ENCODE measurements at places on chromosomes 7 and 10.

DNA sequence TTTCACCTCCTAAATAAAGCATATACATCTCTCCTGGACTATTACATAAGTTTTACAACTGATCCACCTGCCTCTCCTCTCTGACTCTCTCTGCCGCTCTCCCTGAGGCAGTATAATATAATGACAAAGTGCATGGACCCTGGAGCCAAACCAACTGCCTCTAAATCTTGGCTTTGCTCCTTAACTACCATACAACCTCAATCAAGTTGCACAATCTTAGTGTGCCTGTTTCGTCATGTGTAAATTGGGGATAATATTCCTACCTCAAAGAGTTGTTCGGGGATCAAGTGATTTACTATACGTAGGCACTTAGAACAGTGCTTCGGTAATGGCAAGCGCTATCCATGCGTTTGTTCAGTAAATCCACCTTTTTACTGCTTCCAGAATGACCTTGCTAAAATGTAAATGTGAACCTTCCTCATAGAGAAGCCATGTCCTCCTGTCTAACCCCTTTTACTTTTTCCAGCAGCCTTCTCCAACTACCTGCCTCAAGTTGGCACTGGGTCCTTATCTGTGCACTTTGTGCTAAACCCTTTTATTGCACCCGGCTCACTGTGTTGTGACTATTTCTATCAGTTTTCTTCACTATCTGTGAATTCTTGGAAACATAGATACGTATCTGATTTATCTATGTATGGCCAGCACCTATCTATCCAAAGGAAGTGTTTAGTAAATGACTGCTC is 30.6 kb upstream of the DLD start:
- DNase-seq: no peak

DNA sequence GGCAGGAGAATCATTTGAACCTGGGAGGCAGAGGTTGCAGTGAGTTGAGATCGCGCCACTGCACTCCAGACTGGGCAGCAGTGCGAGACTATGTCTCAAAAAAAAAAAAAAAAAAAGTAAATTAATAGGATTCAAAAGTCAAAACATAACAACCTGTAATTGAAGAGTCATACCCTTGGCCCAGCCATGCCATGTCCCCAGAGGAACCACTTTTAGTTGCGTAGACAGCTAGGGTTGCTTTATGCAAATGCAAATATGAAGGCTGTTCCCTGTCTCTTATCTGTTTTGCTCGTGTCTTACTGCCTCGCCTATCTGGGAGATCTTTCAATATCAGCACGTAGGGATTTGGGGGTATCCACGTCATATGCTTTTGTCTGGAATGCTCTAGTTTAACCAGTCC is 73.1 kb downstream of the PRKAG2 start:
- DNase-seq: no peak

DNA sequence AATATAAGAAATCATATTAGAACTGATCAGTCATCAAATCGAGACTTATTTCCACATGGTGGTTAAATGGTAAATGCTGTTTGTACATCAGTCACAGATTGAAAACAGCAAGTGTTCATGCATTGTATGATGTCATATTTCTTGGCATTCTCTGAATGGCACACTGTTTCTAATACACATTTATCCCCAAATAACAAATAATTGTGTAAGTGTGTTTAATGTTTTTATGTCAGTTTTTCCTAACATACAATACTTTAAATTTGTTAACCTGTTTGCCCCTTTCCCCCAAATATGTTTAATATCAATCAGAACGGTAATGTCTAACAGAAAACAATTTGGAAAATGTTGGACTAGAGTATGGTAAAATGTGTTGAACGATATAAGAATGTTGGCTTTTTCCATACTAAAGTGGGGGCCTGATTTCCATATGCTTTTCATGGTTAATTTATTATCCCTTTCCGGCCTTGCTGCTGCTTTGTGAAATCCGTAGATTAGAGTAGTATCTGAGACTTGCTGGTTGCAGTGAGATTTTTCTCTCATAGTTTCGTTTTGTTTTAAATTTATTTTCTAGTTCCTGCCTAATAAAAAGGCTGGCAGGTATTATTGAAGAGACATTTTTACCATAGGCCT is 23.7 kb downstream of the RAB18 start:
- no peak for DNase-seq

- no peak for DNase-seq
Observed at GRCh38 chr10:10330418-10330817, 687.3 kb upstream of the CELF2 start.

DNA sequence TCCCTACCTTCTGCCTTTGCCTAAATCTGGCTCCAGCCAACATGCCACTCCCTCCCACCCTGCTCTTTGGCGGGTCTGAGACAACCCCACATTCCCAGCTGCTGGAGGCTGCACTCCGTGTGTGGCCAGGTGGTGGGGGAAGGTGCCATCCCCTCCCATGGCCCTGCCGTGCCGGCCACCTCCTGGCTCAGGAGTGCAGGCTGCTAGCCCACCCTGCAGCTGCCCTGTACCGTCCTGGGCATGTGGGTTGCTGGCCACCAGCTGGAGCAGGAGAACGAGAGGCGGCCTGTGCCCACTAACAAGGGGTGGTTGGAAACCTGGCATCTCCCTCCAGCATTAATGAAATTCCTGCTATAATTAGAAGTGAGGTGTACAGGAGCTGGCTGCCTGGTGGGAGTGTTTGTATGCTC is 97.6 kb downstream of the ZMIZ1 start:
- no peak for DNase-seq

DNA sequence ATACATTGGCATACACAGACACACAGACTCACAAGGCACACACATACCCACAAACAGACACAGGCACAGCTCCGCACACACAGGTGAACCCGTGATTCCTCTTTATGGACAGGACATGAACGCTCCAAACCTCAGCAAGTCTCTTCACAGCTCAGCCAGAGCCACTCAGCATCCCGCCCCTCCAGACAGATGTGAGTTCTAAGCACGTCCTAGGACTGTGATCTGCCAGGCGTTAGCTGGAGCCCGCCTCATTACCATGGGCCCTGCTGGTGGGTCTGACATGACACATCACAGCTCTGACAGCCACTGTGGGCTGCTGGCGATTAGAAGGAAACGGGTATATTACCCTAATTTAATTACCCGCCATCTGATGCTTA is 176.7 kb upstream of the PPP2R2D start:
- no peak for DNase-seq

DNA sequence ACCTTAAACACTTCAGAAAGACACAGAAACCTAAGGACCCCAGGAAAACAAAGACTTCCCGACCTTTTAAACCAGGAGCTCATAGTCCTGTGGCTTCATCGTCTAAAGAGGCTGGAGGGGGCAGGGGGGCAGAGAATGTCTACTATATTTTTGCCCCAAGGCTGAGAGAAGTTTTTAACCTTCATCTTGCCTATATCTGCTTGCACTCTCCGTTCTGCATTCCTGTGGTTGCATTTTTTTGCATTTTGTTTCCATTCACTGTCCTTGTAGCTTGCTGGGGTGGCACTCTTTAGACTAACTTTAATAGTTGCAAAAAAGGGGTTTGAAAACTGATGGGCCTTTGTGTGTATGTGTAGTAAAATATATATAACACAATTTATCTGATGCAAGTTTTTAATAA is 23.7 kb downstream of the PRKAR2B start:
- no peak for DNase-seq

DNA sequence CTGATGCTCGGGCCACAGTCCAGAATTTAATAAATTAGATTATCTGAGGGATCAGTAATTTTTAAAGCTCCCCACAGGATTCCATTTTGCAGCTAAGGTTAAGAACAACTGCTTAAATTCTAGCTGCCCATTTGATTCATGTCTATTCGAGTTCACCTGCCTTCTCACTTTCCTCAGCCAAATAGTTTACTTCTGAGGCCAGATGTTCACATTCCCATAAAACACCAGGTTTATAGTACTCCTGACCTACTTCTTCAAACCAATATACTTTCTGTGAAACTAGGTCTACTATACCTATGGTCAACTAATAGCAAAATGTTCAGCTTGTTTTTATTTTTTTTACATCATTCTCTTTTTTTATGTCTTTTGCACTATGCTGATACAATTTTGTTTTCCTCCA is 86.3 kb downstream of the GPR158 start:
- no peak for DNase-seq

- no peak for DNase-seq
Observed at GRCh38 chr10:121754666-121755065, 156.4 kb upstream of the FGFR2 start.

- no peak for DNase-seq
Observed at GRCh38 chr10:121098751-121099150, 247.6 kb downstream of the WDR11 start.

GRCh38 chr7:34104115-34104514 is 198.8 kb downstream of the BMPER start:
- no peak for DNase-seq

- no peak for DNase-seq
Observed at GRCh38 chr7:139651914-139652313, 125.9 kb downstream of the HIPK2 start.

- no peak for DNase-seq
Observed at GRCh38 chr7:6205971-6206660, 66.3 kb downstream of the CYTH3 start.

GRCh38 chr10:113269333-113269732 is 283.5 kb upstream of the HABP2 start:
- no peak for DNase-seq

DNA sequence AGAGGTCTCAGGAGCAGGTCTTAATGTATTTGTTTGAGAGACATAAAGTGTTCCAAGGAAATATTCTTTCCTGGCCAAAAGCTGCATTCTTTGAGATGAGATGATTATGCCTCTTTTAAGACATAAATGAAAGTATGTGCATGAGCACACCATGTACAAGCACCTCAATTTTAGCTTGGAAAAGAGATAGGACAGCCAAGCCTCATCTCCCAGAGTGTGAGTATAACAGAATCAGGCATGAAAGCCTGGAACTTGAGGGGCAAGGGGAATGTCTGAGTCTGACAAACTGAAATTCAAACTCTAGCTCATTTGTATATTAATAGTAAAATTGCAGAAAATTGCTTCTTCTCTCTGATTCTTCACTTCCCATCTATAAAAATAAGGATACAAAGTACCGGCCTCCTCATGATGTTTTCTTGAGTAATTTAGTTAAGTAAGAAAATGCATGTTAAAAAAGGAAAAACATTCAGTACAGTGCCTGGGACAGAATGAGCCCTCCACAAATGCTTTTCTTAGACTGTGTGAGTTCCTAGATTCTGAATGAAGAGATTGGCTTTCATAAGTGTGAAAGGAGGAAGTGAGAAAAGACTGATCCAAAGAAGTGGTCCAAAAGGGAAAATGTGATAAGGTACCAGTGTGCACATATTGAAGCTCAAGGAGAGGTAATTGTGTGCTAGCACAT is 1260.9 kb upstream of the SORCS1 start:
- DNase-seq: no peak

DNA sequence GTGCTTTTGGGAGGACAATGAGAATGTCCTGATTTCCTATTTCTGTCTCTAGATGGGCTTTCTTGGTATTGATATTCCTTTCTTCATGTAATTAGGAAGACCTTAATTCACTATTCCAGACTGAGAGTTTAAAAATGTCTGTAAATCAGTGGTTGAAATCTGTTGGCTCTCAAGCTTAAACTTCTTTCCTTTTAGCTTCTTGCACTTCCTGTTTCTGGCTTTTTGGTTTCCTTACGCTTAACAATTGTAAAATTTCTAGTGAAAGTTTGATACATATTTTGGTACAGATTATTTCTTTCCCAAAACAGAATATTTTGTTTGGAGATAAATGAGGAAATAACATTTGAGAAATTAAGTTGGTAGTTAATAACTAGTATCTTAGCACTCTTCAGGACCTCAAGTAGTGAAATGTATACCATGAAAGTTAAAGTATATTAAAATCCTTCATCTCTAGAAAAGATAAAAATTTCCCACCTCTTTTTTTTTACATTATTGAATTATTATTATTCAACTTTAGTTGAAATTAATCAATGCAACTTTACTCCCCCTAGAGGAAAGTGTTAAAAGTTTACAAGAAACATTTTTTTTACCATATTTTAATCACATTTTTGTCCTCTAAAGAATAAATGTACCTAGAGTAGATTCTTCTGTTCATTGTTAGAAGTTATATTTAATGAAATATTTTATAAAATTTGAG is 137.2 kb downstream of the PHTF2 start:
- DNase-seq: no peak

GRCh38 chr7:103855671-103856070 is 133.8 kb downstream of the RELN start:
- no peak for DNase-seq

- no peak for DNase-seq
Observed at GRCh38 chr7:53437336-53437735, 401.9 kb downstream of the POM121L12 start.

- no peak for DNase-seq
Observed at GRCh38 chr10:178208-178607, 43.0 kb downstream of the ZMYND11 start.

DNA sequence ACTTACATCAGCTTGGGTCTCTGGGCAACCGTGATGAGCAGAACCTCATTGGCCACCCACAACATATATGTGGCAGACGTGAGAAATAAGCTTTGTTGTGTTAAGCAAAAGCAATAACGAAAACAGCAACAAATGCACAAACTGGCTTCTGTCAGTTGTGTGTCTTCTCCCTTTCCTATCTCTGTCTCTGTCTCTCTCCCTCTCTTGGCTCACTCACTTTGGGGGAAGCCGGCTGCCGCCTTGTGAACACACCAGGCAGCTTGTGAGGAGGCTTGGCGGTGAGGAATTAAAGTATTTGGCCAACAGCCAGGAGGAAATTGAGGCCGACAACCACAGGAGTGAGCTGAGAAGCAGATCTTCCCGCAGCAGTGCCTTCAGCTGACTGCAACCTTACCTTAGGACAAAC is 21.9 kb upstream of the CDCA7L start:
- no peak for DNase-seq

DNA sequence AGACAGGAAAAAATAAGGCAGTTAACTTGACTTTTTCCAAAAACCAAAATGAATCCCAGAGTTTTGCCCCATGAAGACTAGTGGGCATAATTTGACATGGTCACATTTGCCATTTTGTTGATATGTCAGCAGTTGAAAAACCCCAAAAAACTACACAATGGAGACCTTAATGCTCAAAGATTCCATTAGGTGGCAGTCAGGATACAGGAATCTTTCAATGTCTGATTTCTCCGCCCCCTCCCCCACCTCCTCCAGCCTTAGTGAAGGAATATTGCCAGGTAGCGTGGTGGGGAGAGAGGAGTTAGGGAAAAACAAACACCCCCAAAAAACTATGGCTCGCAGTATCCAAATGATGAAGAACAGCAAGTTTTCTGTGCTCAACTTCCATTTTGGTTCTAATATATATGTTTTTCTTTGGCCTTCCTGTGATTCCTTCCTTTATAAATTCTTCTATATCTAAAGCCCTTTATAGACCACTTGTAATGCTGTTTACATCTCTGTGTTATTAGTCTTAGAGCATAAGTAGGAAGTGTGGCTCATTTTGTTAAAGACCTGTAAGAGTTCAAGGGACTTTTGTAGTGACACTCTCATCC is 6.7 kb upstream of the SMNDC1 start:
- peak; percentile 50 for DNase-seq

- DNase-seq: no peak
Observed at GRCh38 chr10:28047061-28047460, 48.2 kb upstream of the ODAD2 start.

Data from testis (tissue), 5 donors.